ENCODE measurements at places on chromosomes 5 and 9. TPM values are rescaled to one million over a fixed set of nuclear protein-coding genes. Genes with fewer than 3 reads are reported as not detected.

ZDHHC11 gene
- 4.8 TPM for total RNA-seq

- no peak for DNase-seq
Observed at GRCh38 chr9:80707120-80707519, 982.2 kb downstream of the TLE1 start.

DNA sequence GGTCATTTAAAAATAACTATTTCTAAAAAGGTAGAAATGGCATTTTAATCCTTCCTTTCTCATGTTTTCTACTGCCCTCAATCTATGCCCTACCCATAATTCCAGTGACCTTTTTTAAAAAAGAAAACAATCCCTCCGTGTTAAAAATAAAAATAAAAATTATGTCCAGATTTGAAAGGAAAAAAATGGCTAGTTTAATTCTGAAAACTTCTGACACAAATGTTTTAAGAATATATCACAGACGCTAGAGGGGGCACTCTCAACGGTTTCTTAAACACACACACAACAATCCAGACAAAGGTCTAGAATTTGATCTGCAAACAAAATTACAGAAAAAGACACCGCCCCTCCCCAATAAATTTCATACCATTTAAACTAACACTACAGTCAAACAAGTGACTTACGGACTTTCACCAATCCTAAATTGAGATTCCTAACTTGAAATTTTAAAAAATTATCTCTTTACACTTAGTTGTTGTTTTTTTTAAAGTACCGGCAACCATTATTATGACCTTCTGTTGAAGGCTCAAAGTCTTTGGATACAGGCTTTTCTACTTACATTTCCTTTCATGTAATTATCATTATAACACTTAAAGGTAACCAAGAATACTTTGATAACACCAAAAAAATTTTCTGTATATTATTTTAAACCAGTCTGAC, 38.2 kb downstream of the CLINT1 start:
- no peak for DNase-seq

GLDC gene
- total RNA-seq: 1.3 TPM

SLC9A3 gene
- 3.1 TPM for total RNA-seq
